ENCODE measurements at places on chromosomes 16 and 17.

- DNase-seq, result no peak
Measured at GRCh38 chr17:37088913-37089312, 140.2 kb downstream of the AATF start.

GRCh38 chr17:21377705-21378396 is 1.7 kb downstream of the KCNJ12 start:
- DNase-seq, result no peak

DNA sequence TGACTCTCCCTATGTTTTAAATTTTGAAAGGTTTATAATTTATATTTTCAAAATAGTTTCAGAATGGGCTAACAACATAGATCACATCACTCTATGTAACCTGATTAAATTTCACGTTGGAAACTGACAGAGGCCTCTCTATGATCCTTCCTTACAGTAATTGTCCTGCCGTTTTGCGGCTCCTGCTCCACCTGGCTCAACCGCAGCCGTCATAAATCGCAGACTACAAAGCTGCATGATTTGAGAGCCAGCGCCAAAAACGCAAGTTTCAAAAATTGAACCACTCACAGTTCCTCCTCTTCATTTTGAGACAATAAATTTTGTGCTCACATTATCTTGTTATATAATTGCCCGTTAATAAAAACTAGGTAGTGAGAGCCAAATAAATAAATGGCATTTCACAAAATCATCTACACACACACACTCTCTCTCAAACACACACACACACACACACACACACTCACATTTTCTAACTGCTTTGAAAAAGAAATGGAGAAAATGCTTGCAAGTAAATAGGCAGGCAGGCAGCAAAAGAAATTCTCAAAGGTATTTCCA is 263.1 kb upstream of the PSMD7 start:
- no peak for DNase-seq

- peak; percentile 90 for DNase-seq
Measured at GRCh38 chr17:81566461-81567126, 14.4 kb upstream of the FAAP100 start.

GRCh38 chr17:1391577-1391976 is 8.4 kb downstream of the YWHAE start:
- DNase-seq, result no peak

DNA sequence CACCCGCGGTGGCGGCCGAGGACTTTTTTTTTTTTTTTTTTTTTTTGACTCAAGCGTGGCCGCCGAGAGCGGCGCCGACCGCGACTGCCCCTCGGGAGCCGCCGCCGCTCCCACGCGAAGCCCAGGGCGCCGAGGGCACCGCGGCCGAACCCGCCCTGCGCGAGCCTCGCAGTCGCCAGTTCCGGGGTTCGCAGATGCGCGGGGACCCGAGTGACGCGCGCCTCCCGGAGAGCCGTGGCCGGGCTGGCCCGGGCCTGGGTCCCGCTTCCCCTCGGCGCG is 1.1 kb downstream of the METRNL start:
- no peak for DNase-seq

- no peak for DNase-seq
Measured at GRCh38 chr17:14805348-14805747, 459.8 kb downstream of the PMP22 start.

GRCh38 chr17:77246110-77247047 is 105.6 kb downstream of the SEC14L1 start:
- DNase-seq, result no peak

GRCh38 chr17:59266745-59267144 is 46.4 kb downstream of the GDPD1 start:
- DNase-seq, result no peak

DNA sequence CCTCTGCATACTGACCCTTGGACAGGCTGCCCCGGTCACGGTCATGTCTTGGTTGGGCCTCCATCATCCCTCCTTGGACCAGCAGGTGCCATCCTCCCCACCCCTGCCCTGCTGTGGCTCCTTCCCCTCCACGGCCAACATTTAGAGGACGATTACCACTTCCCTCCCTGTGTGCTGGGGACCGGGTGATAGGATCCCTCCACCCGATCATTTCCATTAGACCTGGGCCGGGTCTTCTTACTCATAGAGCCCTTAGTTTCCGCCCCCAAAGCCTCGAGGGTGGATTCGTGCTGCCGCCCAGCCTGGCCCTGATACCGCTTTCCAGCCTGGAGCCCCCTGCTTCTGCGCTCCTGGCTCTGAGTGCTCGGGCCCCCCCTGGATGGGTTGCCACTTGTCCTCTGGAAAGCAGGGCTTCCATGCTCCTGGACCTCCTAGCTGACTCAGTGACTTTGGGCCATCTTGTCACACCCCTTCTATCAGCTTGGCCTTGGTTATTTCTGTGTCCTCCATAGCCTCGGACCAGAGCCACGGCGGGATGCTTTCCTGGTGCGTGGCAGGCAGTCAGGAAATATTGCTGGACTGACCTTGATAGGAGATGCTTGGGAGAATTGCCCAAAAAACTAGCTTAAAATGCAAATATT is 171.4 kb downstream of the SEC14L1 start:
- DNase-seq, result no peak

GRCh38 chr16:33877-34647 is 19.3 kb downstream of the POLR3K start:
- DNase-seq, result no peak

- DNase-seq, result no peak
Measured at GRCh38 chr16:29854520-29855100, 8.4 kb downstream of the CDIPT start.

DNA sequence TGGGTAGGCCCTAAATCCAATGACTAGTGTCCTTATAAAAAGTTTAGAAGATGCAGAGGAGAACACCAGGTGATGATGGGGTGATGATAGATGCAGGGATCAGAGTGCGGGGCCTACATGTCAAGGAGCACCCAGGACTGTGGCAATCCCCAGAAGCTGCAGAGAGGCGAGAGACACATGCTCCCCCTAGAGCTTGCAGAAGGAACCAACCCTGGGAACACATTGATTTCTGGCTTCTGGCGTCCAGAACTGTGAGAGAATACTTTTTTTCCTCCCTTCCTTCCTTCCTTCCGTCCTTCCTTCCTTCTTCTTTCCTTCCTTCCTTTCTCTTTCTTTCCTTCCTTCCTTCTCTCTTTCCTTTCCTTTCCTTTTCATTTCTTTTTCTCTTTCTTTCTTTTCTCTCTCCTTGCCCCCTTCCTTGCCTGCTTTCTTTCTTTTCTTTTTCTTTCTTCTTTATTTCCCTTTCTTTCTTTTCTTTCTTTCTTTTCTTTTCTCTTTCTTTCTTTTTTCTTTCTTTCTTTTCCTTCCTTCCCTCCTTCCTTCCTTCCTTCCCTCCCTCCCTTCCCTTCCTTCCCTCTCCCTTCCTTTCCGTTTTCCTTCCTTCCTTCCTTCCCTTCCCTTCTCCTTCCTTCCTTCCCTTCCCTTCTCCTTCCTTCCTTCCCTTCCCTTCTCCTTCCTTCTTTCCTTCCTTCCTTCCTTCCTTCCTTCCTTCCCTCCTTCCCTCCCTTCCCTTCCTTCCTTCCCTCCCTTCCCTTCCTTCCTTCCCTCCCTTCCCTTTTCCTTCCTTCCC is 134.3 kb downstream of the HAPSTR1 start:
- no peak for DNase-seq

DNA sequence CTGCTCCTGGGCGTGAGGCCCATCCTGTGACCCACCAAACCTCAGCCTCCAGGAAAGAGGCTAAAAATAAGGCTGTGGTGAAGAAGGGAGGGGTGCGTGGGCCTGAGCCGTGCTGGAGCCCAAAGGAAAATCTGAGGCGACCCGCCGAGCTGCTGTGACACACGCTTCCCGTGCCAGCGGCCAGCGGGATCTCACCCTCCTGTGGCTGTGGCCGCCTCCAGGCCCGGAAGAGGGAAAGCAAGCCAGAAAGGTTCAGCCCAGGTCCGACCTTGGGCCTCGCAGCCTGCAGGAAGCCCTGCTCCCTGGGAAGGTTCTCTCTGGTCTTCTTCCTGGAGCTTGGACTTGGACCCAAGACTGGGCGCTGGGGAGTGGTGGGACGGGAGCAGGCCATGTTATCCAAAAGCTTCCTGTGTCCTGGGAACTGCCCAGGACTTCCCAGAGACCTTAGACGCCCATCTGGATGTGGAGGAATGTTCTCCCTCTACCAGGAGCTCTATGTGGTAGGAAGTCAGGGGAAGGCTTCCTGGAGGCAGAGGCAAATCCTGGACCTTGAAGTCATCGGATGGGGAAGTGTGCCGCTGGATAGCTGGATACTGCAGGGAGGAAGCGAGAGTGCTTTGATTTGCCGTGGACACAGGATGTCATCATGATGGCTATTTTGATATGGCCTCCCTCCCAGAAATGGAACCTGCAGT is 11.4 kb downstream of the SPNS2 start:
- DNase-seq, result no peak

- DNase-seq, result no peak
Measured at GRCh38 chr17:60252459-60252858, 102.7 kb downstream of the CA4 start.

- peak; percentile 83 for DNase-seq
Measured at GRCh38 chr16:75921281-75921680, 195.0 kb upstream of the CPHXL start.

DNA sequence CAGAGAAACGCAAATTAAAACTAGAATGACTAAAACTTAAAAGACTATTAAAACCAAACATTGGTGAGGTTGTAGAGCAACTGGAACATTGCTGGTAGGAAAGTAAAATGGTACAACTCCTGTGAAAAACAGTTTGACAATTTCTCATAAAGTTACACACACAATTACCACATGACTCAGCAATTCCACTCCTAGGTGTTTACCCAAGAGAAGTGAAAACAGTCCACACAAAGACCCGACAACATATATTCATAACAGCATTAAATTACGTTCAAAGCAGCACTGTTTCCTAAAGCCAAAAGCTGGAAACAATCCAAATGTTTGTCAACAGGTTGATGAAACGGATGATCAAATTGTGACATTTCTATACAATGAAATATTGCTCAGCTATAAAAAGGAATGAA is 26.5 kb upstream of the ALOX12 start:
- DNase-seq, result peak; percentile 4

Measured in NCI-H2081 (cell line).